Mesenchymal stem cell (in vitro differentiated cells and primary cell): ENCODE measurements at places on chromosomes 6 and 20.

- no peak for DNase-seq
Measured at GRCh38 chr6:151722342-151722741, 85.1 kb upstream of the ESR1 start.

DNA sequence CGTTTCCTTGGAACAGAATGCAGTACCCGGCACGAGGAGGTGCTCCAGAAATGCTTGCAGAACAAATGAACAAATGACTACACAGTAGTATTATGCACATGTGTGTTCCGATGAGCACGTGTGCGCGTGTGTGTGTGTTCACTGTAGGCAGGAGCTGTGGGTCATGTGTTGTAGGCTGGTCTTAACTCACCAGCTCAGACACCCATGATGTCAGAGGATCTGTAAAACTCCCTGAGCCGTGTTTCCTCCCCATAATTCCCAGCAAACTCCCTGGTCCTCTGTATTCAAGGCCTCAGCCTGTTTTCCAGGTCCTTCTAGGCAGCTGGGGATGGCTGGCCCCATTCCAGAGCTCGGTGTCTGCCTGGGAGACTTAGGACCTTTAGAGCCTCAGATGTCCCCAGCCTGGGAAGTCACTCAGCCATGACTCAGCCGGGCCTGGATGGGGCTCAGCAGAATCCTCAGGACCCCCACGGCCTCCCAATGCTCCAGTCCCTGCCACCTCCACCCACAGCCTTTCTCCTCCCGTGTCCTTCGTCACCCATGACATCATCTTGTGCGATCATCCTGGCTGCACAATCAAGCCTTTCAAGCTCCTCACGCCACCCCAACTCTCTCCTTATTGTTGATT is 475.0 kb upstream of the SULF2 start:
- DNase-seq: no peak

- DNase-seq: no peak
Measured at GRCh38 chr20:58129721-58130151, 98.7 kb downstream of the ANKRD60 start.

DNA sequence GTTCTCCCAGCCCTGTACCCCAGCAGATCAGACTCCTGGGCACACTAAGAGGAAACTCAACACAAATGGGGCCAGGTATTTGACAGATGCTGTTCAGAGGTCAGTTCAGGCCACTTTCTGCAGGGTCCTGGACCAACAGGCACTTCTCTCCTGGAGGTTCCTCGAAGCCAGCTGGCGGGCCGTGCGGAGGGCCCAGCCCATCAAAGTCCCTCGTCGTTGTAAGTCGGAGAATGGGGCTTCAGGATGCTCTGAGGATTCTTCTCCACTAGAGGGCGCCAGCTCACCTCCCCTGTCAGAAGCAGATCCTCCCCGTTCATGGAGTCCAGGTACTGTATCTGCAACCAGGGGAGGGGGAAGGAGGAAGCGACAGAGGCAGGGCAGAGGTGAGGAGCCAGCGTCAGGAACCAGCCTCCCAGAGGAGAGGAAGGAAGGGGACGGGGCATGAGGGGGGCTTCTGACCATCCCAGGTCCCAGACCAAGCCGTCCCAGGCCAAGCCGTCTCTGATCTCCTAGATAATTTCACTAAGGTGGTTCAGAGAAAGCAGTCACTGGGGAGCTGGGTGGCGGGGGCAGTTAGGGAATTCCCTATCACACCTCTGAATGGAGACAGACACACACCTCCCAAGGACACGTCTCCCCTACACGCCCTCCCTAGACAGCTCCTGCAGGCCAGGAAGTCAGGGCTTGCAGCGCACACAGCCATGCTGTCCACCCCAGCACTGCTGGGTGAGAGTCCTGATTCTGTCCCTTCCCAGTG is 11.7 kb upstream of the FAM83C start:
- DNase-seq: peak; percentile 88

- DNase-seq: no peak
Measured at GRCh38 chr6:158808941-158809678, 10.1 kb downstream of the EZR start.

DNA sequence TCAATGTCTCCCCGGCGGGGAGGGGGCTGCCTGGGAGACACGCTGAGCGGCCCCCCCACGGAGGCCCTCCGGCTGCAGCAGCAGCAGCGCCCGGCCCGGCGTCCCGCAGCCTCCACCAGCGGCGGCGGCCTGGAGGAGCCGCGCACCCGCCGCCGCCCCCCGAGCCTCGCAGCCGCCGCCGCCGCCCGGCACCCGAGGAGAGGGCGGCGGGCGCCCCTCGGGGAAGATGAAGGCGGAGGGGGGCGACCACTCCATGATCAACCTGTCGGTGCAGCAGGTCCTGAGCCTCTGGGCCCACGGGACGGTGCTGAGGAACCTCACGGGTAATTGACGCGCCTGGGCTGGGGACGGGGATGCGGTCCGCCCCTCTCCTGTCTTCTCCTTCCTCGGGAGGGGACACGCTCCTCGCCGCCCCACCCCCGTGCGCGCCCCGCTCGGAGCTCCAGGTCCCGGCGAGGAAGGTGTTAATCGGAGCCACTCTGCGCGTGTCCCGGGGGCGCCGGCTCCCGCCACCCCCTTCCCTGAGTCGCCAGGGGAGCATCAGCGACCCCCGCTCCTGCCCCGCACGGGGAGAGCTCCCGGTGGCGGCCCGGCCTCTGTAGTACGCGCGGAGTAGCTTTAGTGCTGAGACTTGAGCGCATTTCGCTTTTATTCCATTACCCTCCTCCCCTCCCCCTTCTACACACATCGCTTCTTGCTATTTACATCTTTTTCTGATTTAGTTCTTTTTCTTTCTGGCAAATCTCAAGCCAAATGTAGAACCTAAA is 686 bp downstream of the TMEM170B start:
- peak; percentile 36 for DNase-seq

DNA sequence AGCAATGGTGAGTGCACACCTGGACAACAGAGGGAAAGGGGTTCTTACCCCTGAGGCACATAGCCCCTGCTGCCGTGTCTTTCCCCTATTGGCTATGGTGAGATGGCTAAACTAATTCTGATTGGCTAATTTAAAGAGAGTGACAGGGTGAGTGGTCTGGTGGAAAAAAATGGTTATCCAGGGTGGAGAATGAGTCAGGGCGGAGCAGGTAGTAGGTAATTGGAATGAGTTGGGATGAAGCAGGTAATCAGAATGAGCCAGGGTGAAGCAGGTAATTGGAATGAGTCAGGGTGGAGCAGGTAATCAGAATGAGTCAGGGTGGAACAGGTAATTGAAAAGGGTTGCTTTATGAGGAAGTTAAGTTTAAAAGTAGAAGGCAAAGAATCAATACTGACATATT is 200.3 kb downstream of the EYA4 start:
- no peak for DNase-seq

DNA sequence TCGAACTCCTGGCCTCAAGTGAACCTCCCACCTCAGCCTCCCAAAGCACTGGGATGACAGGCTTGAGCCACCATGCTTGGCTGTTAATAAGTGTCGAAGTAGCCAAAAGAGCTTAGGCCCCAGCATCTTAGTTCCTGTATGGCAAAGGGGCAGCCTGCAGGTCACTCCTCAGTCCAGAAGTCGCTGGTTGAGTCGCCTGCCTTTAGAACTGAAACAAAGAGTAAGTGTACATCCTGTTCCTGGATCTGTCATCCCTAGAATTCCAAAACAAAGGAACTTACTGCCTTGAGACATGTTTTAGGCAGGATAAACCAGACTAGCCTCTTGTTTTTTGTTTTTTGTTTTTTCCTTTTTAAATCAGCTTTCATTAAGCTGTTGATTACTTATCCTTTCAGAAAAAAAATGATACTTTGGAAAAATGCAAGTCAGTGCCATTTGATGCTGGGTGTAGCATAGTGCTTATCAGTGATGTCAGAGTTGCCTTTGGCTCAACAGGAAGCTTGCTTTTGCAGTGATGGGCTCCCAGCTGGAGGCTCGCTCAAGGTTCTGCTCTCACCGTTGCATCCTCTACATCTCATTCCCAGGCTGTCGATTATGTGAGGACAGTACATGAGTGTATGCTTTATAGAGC is 9.0 kb downstream of the ACTR5 start:
- no peak for DNase-seq

- DNase-seq: peak; percentile 61
Measured at GRCh38 chr20:32484225-32484957, 100.7 kb downstream of the NOL4L start.

DNA sequence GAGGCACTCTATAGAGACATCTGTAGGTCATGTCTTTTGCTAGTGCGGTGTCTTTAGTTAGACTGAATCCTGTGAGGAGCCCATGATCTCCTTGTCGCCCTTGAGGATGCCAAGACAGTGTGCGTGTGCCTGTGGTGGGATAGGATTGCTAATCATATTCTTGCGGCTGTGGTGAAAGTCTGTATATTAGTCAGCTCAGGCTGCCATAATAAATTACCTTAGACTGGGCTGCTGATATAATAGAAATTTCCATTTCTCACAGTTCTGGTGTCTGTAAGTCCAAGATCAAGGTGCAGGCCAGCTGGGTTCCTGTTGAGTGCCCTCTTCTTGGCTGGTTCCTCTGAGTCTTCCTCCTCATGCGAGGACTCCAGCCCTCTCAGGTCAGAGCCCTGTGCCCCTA is 141.2 kb downstream of the JARID2 start:
- DNase-seq: no peak

DNA sequence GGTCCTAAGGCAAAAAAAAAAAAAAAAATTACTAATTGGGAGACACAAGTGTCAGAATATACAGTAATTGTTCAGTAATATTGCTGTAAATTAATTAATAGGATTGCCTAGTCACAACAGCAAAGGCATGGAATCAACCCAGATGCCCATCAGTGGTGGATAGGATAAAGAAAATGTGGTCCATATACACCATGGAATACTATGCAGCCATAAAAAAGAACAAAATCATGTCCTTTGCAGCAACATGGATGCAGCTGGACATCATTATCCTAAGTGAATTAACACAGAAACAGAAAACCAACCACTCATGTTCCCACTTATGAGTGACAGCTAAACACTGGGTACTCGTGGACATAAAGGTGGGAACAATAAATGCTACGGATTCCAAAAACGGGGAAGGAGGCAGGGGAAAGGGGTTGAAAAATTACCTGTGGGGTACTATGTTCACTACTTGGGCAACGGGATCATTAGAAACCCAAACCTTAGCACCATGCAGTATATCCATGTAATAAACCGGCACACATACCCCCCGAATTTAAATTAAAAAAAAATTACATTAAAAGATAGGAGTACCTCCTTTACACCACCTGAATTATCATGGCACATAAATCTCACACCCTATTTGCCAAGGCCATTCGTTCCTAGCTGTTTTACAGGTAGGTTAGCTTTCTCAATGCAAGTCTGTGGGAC is 689 bp upstream of the PFDN4 start:
- no peak for DNase-seq

GRCh38 chr6:110137924-110138887 is 41.3 kb downstream of the WASF1 start:
- DNase-seq: no peak

- no peak for DNase-seq
Measured at GRCh38 chr20:46229478-46230105, 78.7 kb downstream of the CDH22 start.

DNA sequence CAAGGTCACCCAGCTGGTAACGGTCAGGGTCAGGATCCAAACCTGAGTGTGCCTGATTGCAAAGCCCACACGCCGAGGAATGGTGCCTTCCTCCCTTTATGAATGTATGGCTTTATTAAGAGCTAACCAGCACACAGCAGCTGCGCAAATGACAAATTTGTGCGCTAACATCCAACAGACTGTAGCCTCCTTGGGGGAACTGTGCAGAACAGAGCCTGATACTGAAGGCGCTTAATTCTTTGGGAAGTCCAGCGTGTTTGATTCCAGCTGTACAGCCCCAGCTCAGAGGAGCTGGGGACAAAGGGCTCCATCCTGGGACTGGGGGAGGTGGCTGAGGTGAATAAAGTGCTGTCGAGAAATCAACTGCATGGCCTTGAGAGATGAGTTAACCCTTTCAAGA is 75.7 kb upstream of the JARID2 start:
- DNase-seq: no peak

GRCh38 chr20:41175201-41175651 is 37.9 kb downstream of the PLCG1 start:
- DNase-seq: no peak

DNA sequence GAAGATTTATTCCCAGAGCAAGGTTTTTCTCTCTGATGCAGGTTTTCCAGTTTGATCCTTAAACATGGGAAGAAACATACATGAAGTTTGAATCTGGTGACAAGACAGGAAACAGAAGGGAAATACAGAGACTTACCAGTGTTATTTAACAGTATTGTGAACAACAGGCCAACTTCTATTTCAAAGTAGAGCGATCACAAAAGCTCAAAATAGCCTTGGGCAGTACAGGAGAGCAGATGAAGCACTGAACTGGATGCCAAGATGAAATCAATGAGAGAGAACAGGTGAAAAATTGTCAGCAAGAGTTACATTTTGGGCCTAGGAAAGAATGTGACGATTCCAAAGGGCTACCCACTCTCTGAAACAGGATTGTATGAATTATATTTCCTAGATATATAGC is 114.8 kb upstream of the PTPRK start:
- DNase-seq: no peak

GRCh38 chr6:25351485-25351884 is 72.3 kb downstream of the CARMIL1 start:
- no peak for DNase-seq

- no peak for DNase-seq
Measured at GRCh38 chr6:123668965-123669591, 32.3 kb upstream of the TRDN start.

- DNase-seq: no peak
Measured at GRCh38 chr20:62285722-62286121, 17.1 kb upstream of the ADRM1 start.

- no peak for DNase-seq
Measured at GRCh38 chr6:156820089-156820798, 43.1 kb downstream of the ARID1B start.

DNA sequence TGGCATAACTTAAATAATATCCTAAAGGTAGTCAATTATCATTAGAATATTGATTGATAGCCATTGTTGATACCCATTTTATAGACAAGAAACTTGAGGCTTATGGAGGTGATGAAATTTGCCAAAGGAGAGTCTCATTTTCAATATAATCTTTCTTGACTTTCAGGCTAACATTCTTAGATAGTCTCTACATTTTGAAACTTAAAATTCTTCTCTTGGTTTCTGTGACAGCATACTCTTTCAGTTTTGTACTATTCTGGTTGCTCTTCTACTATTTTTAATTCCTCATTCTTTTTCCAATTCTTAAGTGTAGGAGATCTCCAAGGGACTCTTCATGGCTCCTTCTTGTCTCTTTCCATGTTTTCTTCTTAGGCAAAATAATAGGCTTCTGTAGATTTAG is 3.7 kb upstream of the SH3BGRL2 start:
- DNase-seq: no peak
